ENCODE measurements at places on chromosomes 11 and 22.
A peak's percentile ranks its signal among the peaks of the same experiment; 100 is the strongest.

DNA sequence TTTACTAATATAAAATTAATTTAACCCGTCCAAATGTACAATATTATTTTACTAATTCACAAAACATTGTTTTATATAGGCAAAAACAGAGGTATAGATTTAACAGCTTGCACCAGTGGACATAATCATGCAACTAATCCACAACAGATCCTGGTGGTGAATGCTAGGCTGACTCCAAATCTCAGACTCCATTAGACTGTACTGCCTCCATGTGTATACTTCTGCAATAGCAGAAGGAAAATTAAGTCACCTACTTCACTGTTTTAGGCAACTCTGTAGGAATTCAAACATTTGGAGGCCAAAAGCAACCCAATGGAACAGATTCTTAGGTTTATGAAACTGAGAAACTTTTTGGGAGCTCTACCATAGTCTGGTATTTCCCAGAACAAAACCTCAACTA is 30.0 kb upstream of the RAB39A start:
- H3K27ac ChIP-seq, result no peak overlapping the region
- peak; percentile 43 for DNase-seq
- no peaks in the 10 kb centered on the region for H3K36me3 ChIP-seq
- H3K27me3 ChIP-seq, result no peaks in the 10 kb centered on the region
- H3K4me1 ChIP-seq, result no peaks in the 10 kb centered on the region
- no peak overlapping the region for H3K4me3 ChIP-seq

GRCh38 chr11:11620173-11620920 is 1.5 kb downstream of the GALNT18 start:
- peaks cover 32% of the 10 kb centered on the region for H3K27me3 ChIP-seq
- no peaks in the 10 kb centered on the region for H3K36me3 ChIP-seq
- peak; percentile 70 for DNase-seq
- no peak overlapping the region for H3K27ac ChIP-seq
- H3K4me3 ChIP-seq, result peak overlapping the region; percentile 69

GRCh38 chr11:86592659-86593451 is 79.6 kb downstream of the ME3 start:
- H3K27ac ChIP-seq, result peak overlapping the region; percentile 95
- H3K4me3 ChIP-seq, result no peak overlapping the region
- no peaks in the 10 kb centered on the region for H3K27me3 ChIP-seq

- H3K4me1 ChIP-seq, result no peaks in the 10 kb centered on the region
- no peak for DNase-seq
- no peak overlapping the region for H3K4me3 ChIP-seq
- no peaks in the 10 kb centered on the region for H3K36me3 ChIP-seq
Measured at GRCh38 chr11:17578958-17579357, 31.9 kb downstream of the OTOG start.

GRCh38 chr11:33701302-33702230 is 940 bp upstream of the C11orf91 start:
- H3K27ac ChIP-seq, result peak overlapping the region; percentile 94
- H3K27me3 ChIP-seq, result no peaks in the 10 kb centered on the region
- H3K4me1 ChIP-seq, result peaks cover 13% of the 10 kb centered on the region

DNA sequence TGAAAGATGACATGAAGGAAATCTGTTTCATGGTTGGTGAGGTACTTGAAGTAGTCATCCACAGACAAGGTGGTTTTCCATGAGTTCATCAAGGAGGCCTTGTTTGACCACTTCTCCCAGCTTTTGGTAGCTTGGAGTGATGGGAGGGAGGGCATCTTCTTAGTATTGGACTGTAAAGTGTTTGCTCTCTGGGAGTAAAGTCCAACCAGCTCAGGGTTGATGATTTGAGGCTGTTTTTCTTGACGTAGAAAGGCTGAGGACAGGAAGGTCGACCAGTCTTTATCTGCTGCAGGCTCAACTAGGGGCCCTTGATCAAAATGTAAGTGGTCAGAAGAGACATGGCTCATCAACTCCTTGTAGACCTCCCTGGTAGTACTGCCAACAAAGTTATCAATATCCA is 1.7 kb downstream of the CCDC87 start:
- H3K27me3 ChIP-seq, result no peaks in the 10 kb centered on the region
- H3K4me1 ChIP-seq, result 0 out of 2 replicates have a peak, but pooled peaks cover 4% of the 10 kb centered on the region
- H3K27ac ChIP-seq, result no peak overlapping the region

DNA sequence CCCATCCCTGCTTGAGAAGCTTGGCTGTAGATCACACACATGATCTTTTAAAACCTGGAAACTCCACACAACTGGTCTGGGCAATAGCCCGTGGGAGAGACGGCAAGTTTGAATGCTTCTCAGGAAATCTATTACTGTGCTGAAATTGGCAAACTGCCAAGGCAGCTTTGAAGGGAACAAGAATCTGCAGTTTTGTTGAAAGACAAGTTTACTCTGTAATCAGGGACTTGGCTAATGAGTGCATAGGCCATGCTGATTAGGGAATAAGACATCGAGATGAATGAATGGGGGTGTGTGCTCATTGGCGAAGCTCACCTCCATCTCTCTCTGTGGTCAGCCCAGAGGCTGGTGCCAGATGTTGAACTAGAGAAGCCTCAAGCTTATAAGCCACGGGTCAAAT is 218.8 kb downstream of the HIPK3 start:
- no peaks in the 10 kb centered on the region for H3K27me3 ChIP-seq
- peak; percentile 24 for DNase-seq
- no peaks in the 10 kb centered on the region for H3K36me3 ChIP-seq
- H3K4me1 ChIP-seq, result peaks cover 7% of the 10 kb centered on the region
- H3K4me3 ChIP-seq, result no peak overlapping the region

- H3K27me3 ChIP-seq, result no peaks in the 10 kb centered on the region
- H3K27ac ChIP-seq, result no peak overlapping the region
- no peaks in the 10 kb centered on the region for H3K36me3 ChIP-seq
- no peak for DNase-seq
Measured at GRCh38 chr11:110951037-110951949, 239.1 kb upstream of the ARHGAP20 start.

DNA sequence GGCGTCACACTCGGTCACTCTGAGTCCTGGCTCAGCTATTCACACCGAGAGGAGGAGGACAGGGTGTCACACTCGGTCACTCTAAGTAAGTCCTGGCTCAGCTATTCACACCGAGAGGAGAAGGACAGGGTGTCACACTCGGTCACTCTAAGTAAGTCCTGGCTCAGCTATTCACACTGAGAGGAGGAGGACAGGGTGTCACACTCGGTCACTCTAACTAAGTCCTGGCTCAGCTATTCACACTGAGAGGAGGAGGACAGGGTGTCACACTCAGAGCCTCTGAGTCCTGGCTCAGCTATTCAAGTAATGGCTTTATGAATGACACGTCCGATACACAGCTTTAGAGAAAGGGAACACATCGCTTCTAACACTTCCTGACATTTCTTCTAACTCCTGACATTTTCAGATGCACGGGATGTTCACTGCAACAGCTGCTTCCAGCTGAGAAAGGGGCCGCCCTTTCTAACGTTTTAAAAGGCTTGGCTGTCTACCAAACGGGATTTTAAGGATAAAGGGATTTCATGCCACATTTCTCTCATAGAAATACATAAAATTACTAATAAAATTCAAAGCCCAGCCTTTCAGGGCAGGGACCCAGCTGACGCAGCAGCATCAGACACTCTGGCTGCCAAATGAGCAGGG is 28.1 kb downstream of the DRD4 start:
- no peak overlapping the region for H3K27ac ChIP-seq
- no peak for DNase-seq
- H3K27me3 ChIP-seq, result no peaks in the 10 kb centered on the region
- H3K4me3 ChIP-seq, result no peak overlapping the region
- H3K4me1 ChIP-seq, result no peaks in the 10 kb centered on the region
- H3K36me3 ChIP-seq, result peaks cover 3% of the 10 kb centered on the region

- no peak overlapping the region for H3K27ac ChIP-seq
- H3K36me3 ChIP-seq, result no peaks in the 10 kb centered on the region
- no peak for DNase-seq
- H3K4me3 ChIP-seq, result no peak overlapping the region
- no peaks in the 10 kb centered on the region for H3K27me3 ChIP-seq
Measured at GRCh38 chr11:121877152-121877551, 238.9 kb downstream of the BLID start.

Data from SK-N-SH (cell line).